Stimulated activated CD4-positive, alpha-beta T cell treated with anti-CD3 and anti-CD28 coated beads, Interleukin-1b, Interleukin-23, amount 100 ng/mL, for 24 hours (primary cell): ENCODE measurements at places on chromosomes 6 and 20.

GRCh38 chr6:104449918-104450317 lies 409.8 kb downstream of the HACE1 start:
- no peak for DNase-seq

DNA sequence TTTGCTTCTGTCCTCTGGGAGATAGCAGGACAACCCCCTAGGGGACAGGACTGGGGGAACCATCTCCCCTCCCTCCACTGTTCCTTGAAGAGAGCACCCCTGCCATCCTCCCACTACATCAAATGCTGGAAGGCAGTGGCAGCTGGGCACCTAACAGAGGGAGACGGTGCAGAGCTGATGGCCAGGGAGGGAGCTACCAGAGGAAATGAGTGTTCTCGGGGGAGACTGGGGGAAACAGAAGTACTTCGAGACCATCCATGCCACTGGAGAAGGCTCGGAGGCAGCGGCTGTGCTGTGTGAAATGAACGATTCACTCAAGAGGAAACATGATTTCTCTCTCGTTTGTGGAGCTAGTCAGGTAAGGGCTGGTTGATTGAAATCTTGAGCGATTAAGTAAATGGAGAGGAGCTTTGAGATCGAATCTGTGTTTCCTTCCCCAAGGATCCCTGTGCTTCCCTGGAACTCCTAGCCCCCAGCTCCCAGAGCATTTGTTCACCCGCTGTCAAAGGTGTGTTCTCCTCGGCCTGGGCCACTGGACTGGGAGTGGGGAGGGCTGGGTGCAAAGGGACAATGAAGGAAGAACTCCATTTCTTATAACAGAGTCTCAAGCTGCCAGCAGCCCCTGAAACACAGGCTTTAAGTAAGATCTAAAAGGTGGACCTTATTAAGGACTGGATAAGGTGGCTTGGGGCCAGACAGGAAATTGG lies 261.3 kb upstream of the MOCS1 start:
- DNase-seq: no peak

DNA sequence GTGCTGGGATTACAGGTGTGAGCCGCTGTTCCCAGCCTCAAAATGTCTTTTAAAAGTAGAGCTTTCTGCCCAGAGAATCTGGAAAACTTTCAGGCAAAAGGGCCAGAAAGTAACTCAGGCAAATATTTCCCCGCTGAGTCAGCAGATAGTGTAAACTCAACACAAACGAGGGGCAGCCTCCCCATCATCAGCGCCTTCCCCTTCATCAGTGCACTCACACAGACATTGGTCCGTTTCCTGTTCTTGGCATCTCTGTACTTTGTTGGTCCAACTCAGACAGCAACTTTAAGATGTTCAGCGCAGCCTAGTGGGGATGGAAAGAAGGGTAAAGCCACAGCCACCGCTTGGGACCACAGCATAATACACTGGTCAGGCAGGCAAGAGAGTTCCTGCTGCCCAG lies 69.5 kb downstream of the CSE1L start:
- no peak for DNase-seq

DNA sequence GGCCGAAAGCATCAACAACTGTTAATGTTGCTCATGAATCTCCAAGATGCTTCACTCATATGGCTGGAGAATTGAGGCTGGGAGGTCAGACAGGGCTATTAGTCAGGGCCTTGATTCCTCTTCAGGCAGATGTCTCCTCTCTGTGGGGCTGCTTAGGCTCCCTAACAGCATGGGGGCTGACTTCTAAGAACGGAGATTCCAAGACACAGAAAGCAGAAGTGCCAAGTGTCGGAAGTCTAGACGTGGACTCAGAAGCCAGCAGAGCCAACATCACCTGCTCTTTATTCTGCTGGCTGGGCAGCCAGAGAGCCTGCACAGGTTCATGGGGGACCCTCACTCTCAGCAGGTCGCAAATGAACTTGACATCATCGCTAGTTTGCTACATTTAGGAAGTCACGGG lies 279.8 kb downstream of the CDH26 start:
- no peak for DNase-seq

DNA sequence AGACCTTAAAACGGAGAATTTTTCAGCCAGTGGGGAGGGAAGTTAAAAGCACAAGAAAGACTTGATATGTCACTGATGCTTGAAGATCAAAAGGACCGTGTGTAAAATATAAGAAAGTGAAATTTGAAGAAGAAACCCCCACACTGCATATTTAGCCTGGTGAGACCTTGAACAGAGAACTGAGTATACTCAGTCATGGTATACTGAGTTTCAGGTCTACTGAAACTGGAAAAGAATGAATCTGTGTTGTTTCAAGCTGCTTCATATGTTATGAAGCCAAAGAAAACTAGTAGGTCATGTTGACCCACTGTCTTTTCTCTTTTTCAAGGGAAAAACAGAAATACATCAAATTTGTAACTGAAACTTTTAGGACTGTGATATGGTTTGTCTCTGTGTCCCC lies 443.8 kb upstream of the GJE1 start:
- DNase-seq: no peak

- no peak for DNase-seq
Observed at GRCh38 chr20:18712131-18712530, 101.5 kb upstream of the SCP2D1 start.

DNA sequence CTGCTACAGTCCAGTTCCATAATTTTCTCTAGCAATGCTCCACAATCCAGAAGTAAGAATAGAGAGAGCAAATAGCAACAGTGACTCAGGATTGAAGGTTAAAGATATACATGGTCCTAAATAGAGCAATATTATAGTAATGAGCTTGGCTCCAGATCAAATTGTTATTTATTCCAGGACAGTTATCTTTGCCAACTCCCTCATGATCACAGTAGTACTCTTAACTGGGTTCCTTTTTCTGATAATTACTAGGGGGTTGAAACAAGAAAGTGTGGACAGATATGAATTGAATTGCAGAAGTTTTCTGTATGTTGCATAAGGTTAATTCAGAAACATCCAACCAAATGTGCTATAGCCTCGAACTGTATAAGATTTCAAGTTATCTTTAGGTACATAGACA lies 11.9 kb downstream of the FAM184A start:
- DNase-seq: no peak

GRCh38 chr20:2757969-2758368 lies 42.5 kb downstream of the CPXM1 start:
- no peak for DNase-seq

DNA sequence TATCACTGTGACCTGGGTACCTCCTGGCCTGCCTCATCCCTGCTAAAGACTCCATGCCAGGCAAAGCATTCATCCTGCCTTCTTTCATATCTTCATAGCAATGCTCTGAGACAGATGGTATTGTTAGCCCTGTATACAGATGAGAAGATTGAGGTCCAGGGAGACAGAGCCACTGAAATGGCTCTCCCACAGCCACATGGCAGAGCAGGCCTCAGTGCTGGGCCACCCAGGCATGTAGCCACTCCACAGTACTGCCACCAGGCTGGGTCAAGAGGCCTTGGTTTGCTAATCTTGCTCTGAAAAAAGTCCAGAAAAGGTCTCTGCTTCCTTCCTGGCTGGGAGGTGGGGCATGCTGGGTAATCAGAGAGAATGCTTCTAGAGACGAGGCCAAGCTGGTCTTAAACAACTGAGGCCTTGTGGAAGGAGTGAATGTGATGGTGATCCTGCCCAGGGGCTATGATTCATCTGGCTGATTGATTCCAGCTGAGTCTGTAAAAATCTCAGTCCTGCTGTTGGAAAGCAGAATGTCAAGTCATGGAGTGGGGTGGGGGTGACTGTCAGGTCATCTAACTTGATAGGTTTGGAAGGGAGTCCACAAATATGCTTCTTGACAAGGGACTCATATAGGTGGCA lies 29.8 kb downstream of the HM13 start:
- DNase-seq: no peak

DNA sequence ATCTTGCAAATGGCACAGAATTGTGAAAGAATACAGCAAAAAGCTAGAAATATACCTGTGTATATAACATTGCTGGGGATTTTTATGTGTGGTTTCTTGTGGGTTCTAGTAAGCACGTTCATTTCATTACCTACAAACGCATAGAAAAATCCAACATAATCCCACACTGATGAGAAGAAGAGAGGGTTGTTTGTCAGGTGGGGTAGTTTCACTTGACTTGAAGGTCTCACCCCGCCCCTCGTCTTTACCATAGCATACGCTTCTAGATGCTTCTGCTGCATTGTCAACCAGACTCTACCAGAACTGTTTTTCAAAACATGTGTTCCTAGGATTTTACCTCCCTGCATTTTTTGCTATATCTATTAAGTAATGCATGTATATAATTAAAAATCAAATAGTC lies 284.1 kb upstream of the TAB2 start:
- no peak for DNase-seq

GRCh38 chr6:69584536-69584912 lies 212.3 kb downstream of the LMBRD1 start:
- DNase-seq: no peak

DNA sequence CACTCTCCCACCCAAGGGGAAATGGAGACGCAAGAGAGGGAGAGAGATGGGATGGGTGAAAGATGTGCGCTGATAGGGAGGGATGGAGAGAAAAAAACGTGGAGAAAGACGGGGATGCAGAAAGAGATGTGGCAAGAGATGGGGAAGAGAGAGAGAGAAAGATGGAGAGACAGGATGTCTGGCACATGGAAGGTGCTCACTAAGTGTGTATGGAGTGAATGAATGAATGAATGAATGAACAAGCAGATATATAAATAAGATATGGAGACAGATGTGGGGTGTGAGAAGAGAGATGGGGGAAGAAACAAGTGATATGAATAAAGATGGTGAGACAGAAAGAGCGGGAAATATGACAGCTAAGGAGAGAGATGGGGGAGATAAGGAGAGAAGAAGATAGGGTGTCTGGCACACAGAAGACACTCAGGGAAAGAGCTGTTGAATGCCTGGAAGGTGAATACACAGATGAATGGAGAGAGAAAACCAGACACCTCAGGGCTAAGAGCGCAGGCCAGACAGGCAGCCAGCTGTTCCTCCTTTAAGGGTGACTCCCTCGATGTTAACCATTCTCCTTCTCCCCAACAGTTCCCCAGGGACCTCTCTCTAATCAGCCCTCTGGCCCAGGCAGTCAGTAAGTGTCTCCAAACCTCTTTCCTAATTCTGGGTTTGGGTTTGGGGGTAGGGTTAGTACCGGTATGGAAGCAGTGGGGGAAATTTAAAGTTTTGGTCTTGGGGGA lies 754 bp downstream of the TNF start:
- DNase-seq: no peak

- no peak for DNase-seq
Observed at GRCh38 chr6:128167552-128167951, 266.7 kb upstream of the THEMIS start.

GRCh38 chr6:12481850-12482249 lies 191.7 kb downstream of the EDN1 start:
- DNase-seq: no peak

- DNase-seq: no peak
Observed at GRCh38 chr6:140026546-140026945, 652.1 kb upstream of the CITED2 start.

- DNase-seq: no peak
Observed at GRCh38 chr6:31632279-31632946, 11.9 kb downstream of the PRRC2A start.

DNA sequence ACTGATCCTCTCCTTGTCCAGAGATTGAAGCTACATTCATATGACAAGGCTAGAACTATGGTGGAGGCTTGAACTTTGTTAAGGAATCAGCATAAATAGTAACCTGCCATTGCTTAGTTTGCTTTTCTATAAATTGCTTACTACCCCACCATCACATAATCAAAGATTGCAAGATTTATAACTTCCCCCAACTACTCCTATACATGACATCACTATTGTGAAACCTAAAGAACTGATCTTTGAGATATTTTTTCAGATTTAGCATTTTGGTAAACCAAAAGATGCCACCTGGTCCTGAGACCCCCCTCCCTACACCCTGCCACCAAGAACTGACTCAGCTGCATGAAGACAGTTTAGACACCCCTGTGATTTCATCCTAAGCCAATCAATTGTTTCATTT lies 385.3 kb downstream of the CDC5L start:
- no peak for DNase-seq

DNA sequence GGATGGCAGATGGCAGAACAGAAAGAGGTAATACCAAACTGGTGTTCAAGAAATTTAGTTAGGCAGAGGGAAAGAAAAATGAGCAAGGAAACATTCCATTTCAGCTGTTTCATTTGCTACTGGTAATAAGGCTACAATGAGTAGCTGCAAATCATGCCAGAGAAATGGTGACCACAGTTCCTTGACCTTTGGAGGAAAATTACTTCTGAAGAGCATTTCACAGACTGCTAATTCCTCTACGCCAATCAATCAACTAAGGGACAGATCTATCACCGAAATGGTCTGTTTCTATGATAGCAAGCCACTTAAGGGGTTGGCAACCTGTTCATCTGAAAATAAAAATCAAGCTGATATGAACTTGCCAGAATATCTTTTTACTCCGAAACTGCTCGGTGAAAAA lies 119.5 kb downstream of the PTPRK start:
- DNase-seq: no peak

DNA sequence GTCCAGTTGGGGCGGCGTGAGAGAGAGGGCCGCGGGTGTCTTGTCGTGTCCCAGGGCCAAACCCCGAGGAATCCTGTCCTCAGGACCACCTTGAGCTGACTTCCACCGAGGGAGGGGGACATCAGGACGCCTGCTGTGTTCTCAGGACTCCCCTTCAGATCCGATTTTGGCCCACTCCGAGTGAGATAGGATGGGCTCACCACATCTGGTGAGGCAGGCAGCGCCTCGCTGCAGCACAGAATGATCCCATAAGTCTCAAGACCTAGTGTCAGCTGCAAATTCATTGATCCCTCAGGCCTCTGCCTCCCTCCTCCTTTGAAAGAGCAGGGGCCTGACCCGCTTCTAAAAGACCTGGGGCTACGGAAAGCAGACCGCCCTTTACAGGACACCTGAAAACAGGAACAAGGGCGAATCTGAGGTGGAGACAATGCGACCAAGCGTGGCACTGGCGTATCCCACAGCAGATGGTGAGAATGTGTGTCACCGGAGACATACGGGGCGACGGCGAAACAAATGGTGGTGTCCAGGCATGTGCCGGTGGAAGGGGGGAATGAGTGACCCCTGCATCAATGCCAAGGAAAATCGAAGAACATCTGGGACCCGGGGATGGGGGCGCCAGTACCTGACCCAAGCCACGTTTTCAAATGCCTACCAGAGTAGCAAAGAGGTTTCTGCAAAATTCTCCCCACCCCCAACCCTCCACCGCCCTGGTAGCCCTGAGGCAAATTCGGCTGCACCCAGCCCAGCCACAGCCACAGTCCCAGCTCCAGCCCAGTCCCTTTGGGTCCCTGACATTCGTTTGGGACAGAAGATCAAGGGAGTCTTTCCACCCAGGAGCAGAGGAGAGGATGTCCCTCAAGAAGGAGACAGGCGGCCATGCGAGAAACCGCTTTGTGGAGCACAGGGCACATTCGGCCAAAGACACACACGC lies 162.1 kb upstream of the ZNF337 start:
- DNase-seq: no peak

- no peak for DNase-seq
Observed at GRCh38 chr6:79385893-79386292, 151.3 kb downstream of the LCA5 start.

- DNase-seq: no peak
Observed at GRCh38 chr6:16238963-16239797, 793 bp downstream of the GMPR start.

DNA sequence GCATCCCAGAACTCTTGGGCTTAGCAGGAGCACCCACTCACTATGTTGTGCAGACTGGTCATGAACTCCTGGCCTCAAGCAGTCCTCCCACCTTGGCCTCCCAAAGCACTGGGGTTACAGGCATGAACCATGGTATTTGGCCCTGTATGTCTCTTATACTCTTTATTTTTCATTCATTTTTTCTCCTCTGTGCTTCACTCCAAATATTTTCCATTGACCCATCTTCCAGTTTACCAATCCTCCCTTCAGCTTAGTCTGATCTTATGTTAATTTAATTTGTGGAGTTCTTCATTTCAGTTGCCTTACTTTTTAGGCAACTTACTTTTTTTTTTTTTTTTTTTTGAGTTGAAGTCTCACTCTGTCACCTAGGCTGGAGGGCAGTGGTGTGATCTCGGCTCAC lies 79.5 kb downstream of the EZR start:
- no peak for DNase-seq
